ENCODE measurements at places on chromosomes 5 and 9.

DNA sequence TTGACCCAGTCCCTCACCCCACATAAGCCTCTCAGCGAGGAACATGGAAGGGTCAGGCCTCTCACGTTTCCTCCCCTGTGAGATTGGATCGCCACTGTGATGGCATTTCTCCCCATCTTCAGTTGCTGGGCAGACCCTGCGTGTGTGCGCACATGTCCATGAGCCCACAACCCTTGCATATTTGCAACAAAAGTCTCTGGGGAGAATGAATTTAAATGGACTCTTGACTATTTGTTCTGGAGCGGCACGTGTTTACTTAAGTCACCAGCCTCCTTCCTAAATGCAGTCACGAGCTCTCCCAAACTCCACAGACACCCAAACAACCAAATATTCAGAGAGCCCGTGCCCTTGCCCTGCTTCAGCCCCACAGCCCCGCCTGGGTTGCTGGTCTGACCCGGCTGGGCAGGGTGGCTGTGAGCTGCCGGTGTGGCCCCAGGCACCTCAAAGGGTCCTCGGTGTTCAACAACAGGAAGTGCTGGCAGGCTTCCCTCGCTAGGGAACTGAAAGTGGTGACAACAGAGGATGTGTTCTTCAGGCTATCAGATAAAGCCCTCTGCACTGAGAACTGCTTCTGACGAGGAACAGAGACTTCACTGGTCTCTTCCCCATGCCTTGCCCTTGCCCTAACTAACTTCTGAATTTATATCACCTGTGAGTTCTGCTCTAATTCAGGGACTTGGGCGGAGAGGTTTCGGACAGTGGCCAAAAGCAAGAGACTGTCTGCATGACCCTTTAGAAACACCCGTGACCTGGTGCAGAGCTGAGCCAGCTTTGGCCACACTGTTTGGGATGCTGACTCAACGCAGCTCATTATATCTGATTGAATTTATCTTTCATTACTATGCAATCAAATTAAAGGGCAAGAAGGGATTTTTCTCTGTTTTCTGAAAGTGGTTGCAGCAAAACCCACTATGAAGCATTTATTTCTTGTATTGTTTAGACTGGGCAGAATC lies 19.2 kb upstream of the CD180 start:
- peak; percentile 39 for DNase-seq

DNA sequence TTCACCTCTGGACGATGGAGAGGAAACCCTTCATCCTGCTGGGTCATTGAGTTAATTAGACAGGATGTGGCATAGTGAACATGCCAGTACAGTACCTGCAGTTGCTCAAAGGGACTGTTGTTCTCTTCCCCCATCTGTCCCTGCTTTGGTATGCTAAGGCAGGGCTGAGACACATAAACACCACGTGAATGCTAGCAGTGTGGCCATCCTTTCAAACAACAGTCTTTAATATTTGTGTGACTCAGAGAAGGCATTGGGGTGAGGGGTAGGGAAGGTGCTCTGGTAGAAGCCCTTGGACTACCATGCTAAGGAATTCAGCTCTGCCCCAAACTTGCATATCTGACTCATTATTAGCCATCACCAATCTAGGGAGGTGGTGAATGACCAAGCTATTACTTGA lies 180.2 kb upstream of the ZNF618 start:
- DNase-seq, result no peak

- no peak for DNase-seq
These were observed 179.1 kb downstream of the SLIT3 start for GRCh38 chr5:169121630-169122420.

DNA sequence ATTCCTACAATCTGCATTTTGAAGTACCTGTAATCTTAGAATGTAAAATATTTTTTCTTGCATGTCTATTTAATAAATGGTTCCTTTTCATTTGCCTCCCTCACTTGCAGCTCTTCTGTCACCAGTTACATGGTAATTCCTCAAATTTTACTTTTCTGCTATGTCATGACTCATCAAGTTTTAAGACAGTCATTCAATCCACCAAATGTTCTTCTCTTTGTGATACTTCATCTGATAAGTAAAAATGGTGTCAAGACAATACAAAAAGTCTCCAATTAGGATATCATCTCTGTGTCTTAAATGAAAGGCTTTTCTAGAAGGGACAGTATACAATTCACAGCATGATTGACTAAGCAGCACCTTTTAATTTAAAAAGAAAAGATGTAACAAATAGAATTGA lies 104.9 kb upstream of the FTMT start:
- DNase-seq, result no peak

GRCh38 chr9:21974722-21975409 lies 19.3 kb downstream of the CDKN2A start:
- DNase-seq, result no peak

DNA sequence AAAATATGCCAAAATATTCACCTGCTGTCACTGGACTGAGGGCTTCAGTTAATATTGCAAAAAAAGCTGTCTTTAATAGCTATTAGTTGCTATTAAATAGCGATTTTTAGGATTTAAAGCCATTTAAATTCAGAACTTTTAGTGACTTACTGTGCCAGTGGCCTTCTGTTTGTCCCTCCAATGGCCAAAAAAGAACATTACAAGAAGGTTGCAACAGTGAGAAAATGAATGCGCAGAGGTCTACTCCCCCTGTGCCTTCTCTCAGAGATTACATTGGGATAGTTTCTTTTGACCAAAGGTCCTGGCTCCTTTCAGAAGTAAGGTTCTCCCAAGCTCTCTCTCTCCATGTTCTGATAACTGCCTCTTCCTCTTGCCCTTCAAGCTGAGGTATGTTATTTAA lies 930.3 kb upstream of the ARRDC3 start:
- DNase-seq, result no peak

DNA sequence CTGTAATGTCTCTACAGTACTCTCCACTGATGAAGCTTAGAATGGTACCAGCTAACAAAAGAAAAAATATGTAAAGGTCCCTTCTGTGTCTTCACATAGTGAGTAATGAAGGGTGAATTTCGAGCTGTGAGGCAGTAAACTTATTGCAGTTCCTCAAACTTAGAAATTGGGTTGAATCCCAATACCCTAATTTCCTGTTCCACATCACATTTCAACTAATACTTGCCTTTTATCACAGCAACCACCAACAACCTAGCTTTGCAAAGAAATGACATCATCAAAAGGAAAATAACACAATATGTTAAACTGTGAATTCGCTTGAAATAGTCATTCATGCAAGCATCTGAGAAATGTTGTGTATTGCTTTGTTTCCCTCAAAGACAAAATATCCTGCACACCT lies 9.4 kb upstream of the TNFAIP8 start:
- no peak for DNase-seq

DNA sequence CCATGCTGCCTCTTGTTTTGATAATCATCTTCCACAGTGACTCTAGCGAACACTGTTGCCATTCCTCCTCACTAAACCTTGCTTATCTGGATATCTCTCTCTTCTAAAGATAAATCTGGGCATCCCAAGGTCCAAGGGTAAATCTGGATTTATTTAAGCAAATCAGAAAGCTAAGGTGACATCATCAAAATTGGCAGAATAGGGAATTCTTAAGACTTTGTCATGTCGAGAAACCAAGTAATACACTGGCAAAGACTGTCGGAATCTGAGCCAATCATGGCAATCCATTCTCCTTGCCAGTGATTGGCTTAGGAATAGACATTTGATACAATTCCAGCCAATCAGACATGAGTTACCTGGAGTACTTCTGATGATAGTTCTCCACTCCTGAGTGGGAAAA lies 362.7 kb upstream of the PTGER4 start:
- no peak for DNase-seq

DNA sequence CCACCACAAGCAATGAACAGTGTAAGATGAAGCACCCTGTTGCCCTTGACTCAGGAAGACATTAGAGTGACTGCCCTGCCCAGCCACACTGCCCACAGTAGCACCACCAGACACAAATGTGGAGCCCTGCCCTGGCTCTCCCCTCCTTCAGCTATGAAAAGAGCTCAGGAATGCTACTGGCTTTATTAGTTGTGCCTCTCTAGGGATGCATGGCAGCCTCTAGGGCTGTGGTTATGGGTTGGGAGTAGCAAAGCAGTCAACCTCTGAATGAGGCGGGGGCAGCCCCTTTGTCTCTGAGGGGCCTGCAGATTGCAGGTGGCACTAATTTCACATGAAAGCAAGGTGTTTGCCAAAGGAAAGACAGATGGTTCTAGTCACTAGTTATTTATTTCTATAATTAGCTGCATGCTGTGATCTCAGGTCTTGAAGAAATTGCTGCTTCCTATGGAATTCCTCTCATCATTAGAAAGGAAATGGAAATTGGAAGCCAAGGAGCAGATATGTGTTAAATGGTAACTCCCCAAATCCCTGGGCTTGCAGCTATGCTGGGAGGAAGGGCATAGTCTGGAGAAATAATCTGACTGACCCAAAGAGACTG lies 259.4 kb downstream of the TLR4 start:
- no peak for DNase-seq

DNA sequence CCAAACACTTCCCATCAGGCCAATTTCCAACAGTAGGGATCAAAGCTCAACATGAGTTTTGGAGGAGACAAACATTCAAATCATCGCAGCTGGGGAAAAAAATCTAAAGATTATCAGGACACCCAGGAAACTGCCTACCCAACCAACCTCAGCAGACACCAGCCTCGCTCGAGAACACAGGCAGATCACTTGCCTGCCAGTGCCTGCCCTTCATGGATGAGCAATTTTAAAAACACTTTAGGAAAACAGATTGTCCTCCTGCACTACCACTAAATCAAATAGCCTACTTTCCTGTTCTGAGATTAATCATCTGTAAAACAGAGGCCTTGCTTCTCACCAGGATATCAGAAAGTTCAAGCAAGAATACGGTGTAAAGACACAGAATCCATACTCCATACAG lies 14.7 kb upstream of the TMEM174 start:
- DNase-seq, result no peak

Measured in stimulated activated CD4-positive, alpha-beta T cell treated with anti-CD3 and anti-CD28 coated beads, Interleukin-1b, Interleukin-23, amount 100 ng/mL, for 24 hours (primary cell).